ENCODE measurements at places on chromosomes 1 and 21.

GRCh38 chr1:12067900-12068821 is 5.1 kb downstream of the TNFRSF8 start:
- DNase-seq = no peak

GRCh38 chr21:39537571-39537970 is 75.2 kb upstream of the B3GALT5 start:
- no peak for DNase-seq

DNA sequence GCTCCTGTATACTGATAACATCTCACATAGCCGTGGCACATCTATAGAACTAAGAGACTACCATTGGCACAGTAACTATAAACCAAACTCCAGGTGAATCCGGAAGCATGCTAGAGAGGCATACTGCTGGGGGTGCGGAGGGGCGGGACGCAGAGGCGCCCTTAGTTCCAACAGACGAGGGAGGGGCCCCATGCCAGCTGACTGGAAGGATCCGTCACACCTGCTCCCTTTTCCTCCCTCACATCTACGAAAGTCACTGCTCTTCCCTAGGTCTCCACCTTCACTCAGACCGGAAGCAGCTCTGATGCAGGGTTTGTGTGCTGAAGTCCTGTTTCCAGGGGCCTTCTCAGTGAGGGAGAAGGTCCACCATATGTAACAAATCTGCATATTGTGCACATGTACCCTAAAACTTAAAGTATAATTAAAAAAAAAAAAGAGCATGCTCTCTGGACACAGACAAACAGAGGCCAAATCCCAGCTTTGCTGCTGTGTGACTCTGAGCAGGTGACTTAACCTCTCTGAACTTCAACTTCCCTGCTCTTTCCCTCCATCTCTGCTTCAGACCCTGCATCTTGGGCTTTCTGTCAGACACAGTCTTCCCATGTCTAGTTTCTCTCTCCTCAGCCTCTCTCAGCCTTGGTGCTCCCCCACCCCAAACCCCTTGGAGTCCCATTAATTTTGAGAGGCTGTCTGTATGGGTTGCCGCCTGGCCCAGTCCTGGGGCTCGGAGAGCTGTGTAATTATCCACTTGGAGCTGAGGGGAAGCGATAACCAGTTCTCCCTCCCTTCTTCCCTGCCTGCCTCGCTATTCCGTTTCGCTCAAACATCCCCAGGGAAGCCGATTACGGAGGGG is 7.8 kb upstream of the GJB5 start:
- DNase-seq = no peak

GRCh38 chr1:62090016-62090415 is 104.6 kb upstream of the L1TD1 start:
- DNase-seq = no peak

DNA sequence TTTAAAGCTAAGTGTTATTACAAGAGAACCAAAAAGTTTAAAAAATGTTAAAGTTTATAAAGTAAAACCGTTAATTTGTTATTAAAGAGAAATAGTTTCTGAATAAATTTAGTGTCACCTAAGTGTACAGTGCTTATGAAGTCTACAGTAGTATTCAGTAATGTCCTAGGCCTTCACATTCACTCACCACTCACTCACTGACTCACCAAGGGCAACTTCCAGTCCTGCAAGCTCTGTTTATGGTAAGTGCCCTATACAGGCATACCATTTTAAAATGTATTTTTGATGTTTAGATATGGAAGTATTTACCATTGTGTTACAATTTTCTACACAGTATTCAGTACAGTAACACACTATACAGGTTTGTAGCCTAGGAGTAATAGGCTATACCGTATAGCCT is 60.1 kb upstream of the GCLM start:
- DNase-seq = no peak

DNA sequence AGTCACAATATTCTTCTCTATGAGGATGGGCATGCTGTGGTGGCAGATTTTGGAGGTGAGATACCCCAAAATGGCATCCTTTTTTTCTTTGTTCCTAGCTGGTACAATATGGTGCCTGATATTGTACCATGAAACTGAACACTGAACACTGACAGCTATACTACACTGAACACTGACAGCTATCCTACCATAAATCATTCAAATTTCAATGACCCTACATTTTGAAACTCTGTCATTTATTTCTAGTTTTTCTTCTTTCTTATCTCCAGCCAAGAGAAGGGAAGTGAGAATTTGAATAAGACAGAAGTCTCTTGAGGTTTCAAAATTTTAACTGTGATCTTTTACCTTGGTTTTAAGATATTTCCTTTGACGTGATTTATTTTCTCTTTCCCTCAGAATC is 76.3 kb downstream of the LRRC53 start:
- DNase-seq = no peak

GRCh38 chr21:22444990-22445389 is 1446.8 kb downstream of the NCAM2 start:
- no peak for DNase-seq

DNA sequence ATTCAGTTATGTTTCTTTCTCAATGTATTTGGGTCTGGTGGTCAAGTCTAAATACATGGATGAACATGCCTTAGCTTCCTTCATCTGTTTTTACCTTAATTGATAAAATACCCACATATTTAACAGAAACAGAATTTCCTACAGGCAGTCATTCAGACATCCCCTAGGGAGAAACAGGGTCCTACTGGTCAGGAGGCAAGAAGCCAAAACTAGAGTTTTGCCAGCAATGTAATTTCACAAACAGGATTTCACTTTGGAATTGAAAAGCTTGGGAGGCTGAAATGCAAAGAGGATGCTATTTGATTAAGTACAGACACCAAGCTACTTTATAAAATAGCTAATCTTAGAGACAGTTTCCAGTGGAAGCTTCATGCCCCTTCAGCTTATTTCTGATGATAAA is 224.2 kb downstream of the SIPA1L2 start:
- DNase-seq = no peak

GRCh38 chr1:157775101-157775870 is 1.6 kb downstream of the FCRL2 start:
- no peak for DNase-seq

- DNase-seq = no peak
Observed at GRCh38 chr1:21814241-21814918, 2.3 kb downstream of the LDLRAD2 start.

- no peak for DNase-seq
Observed at GRCh38 chr1:11772458-11772857, 10.5 kb downstream of the C1orf167 start.

DNA sequence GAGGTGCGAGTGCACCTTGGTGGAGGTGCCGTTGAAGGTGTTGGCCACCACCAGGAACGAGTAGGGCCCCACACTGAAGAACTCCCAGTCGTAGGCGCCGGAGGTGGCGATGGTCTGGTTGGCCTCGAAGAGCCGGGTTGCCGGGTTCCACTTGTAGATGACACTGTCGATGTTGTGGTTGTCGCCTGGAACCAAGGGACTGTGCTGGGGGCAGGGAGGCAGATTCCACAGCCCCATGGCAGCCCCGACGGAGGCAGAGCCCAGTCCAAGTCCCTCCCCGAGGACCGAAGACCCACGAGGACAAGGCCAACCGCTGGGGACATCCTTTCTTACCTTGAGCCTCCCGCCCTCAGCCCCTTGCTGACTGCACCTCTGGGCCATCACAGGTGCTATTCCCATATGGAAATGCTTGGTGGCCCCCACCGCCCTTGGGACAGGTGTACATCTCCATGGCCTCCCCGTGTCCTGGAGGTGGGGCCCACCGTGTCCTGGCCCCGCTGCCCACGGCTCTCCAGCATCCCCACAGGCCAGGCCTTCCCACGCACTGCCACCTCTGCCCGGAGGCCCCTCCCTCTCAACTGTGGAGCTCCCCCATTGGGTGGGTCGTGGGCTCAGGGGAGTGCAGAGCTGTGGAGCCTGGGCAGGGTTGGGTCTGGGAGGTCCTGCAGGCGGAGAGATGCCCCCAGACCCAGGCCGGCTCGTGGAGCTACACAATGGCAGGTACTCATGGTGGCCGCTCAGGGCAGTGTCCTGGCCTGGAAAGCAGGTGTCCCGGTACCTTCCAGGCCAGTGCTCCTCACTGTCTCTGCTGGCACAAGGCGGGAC is 17.9 kb downstream of the KRTAP10-1 start:
- DNase-seq = no peak

DNA sequence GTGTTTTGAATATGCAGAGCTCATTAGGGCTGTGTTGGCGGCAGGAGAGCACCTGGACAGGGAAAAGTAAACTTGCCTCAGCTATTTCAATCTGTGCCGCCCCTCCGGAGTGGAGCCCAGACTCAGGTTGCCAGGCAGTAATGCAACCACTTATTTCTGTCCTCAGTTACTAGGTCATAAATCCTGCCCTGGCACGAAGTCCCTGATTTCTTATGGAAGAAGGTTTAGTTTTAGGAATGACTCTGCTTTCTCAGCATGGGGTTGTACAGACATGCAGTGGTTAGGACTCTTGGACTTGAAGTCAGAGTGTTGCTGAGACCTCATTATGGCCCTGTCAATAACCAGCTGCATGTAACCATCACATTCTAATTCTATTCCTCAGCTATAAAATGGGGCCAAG is 98.3 kb upstream of the FGGY start:
- DNase-seq = no peak

- DNase-seq = no peak
Observed at GRCh38 chr1:209429611-209430010, 153.9 kb upstream of the CAMK1G start.

GRCh38 chr1:41780916-41781315 is 137.8 kb downstream of the HIVEP3 start:
- no peak for DNase-seq

DNA sequence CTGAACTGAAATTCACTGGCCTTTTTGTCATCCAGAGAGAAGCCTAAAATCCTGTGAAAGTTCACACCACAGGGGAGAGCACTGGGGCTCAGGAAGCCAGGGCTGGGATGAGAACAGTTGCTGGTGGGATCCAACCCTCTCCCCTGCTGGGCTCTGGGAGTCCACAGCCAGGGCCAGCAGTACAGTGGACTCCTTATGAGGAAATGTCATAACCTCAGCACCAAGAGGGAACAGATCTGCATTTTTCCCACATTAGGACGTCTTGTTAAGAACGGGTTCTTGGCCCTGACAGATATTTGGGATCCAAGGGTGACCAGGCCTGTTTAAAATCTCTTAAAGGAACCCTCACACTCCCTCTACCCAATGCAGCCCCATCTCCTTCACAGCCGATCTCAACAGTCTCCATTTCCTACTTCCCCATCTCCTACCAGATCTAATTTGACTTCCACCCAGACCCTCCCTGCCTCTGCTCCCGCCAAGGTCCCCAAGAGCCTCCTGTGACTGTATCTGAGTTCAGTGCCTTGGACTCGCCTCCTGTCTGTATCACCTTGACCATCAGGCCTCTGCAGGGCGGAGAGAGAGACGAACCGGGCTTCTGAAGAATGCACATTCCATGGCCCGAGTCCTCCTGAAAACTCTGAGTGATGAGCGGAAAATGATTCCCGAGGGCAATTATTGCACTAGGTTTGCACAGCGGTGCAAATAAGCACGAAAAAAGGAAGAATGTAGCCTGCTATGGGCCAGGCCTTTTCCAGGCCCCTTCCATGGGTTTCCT is 159.9 kb downstream of the TRABD2B start:
- no peak for DNase-seq

DNA sequence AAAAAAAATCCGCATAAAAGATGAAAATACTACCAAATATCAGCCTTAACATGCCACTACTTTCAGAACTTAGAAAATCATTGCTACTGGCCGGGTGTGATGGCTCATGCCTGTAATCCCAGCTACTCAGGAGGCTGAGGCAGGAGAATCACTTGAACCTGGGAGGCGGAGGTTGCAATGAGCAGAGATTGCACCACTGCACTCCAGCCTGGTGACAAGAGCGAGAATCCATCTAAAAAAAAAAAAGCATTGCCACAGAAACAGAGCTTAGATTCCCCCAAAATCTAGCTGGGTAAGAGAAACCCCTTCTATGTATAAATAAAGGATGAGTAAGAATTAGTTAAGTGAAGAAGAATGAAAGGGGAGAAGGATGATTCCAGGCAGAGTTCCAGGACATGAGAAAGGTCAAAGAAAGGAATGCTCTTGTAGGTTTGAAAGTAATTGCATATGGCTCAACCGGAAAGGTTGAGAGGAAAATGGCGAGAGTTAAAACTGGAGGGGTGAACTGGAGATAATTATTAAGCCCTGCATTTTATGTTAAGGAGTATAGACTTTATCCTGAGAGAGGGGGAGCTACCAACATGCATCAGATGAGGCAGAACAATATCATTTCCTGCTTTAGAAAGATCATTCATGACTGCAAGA is 19.7 kb upstream of the NRDC start:
- no peak for DNase-seq

DNA sequence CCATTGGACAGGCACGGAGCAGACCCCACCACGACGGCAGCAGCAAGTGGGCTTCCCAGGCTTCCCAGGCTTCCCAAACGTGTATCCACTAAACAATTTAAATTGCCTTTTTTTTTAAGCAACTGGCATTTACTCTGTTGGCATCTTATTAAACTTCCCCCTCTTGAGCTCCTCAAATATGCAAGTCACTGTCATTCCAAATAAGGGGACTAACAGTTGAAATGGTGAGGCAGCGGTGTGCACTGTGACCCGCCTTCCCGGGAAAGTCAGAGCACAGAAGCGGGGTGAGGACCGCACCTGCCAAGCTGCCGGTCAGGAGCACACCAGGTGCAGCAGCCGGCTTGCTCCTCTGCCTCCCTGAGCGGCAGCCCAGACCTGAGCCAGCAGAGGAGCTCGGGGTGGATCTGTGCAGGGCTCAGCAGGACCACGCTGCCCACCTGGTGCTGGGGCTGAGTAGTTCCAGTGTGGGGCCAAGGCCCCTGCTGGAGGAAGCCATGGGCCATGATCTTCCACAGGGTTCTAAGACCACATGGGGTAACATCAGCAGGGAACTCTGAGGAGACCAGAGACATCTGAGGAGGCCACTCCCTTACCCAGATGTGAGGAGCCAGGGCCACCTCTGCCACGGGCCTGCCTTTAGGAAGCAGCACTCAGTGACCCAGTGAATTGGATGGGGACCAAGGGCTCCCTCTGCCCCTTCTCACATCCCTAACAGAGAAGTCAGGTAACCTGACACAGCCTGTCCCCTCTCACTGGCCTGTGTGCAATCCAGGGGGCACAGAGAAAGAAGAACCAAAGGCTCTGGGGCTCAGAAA is 245.4 kb downstream of the NPHP4 start:
- no peak for DNase-seq

- DNase-seq = no peak
Observed at GRCh38 chr1:95035536-95035935, 37.2 kb downstream of the ALG14 start.

DNA sequence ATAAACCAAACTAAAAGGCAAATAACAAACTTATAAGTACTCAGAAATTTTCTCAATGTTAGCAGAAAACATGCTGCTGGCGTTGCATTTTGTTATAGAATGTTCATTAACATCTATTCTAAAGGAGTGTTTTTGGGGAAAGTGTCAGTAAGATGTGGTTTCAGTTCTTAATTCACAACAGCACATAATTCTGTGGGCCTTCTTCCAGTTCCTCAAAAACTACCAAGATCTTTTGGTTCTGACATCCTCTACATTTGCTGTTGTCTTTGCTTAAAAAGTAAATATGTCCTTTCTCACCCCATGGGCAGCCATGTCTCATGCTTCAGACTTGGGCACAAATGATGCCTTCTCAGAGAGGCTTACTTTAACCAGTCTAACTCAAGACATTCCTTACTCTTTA is 152.5 kb downstream of the CDC7 start:
- DNase-seq = no peak

- no peak for DNase-seq
Observed at GRCh38 chr1:234751678-234752077, 141.7 kb upstream of the IRF2BP2 start.

- DNase-seq = no peak
Observed at GRCh38 chr1:112935461-112936111, 20.4 kb downstream of the SLC16A1 start.

All from hippocampal formation (tissue), 2 donors.